ENCODE measurements at places on chromosomes 16 and 17.

- DNase-seq: no peak
Observed at GRCh38 chr17:55068862-55069811, 100.6 kb downstream of the STXBP4 start.

DNA sequence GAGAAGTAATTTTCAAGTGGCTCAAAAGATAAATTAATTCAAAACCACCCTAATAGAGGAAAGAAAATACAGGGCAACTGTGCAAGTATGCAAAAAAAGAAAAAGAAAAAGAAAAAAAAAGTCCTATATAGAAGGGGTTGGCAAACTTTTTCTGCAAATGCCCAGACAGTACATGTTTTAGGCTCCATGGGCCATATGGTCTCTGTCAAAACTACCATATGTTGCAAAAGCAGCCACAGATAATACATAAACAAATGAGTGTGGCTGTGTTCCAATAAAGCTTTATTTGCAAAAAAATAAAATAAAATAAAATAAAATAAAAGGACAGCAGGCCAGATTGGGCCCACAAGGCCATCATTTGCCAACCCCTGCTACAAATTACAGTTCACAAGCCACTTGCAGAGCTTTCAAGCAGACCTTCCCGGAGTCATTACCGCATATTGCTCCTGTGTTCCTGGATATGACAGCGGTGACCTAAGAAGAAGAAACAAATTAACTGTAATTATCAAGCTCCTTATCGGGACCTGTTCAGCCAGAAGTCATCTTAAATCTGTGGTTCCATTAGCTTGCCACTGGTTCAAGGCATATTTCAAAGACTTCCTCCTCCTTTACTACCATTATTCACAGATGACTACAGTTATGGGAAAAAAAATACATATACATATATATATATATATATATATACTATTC, 15.9 kb downstream of the ZC3H7A start:
- no peak for DNase-seq

GRCh38 chr16:10151718-10152117, 30.5 kb downstream of the GRIN2A start:
- no peak for DNase-seq

DNA sequence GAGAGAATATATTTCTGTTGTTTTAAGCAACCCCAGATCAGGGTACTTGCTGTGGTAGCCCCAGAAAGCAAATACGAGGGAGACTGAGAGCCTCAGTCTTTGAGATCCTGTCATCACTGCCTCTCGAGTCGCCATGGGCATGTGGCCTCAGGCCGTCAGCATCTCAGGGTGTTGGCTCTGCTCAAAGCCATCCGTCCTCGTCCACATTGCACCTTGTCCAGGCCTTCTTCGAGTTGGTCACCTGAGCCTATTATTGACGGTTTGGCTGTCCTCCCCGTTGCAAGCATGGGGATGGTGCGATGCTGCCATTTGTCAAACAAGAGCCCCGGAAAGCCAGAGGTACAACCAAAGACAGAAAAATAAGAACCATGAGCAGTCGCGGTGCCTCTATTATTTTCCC, 136.9 kb downstream of the IRF8 start:
- DNase-seq: no peak

GRCh38 chr17:27793168-27793905, 7.0 kb downstream of the NOS2 start:
- DNase-seq: no peak
